Articular chondrocyte of knee joint (primary cell): ENCODE measurements at places on chromosomes 12 and 14. TPM values are rescaled to one million over a fixed set of nuclear protein-coding genes. Genes with fewer than 3 reads are reported as not detected.

FITM1 gene
- total RNA-seq, result 0.26 and 0.32 TPM in 2 replicates

TSHR gene
- under 0.01 and 0.13 TPM in 2 replicates for total RNA-seq

FAM186B gene
- total RNA-seq, result 0.39 and 0.54 TPM in 2 replicates

DPF3 gene
- total RNA-seq, result 0.22 and 1.6 TPM in 2 replicates

SLC48A1 gene
- 25.3 and 28.1 TPM in 2 replicates for total RNA-seq

IAPP gene
- not detected in 2 replicates for total RNA-seq

NCOR2 gene
- total RNA-seq, result 65.0 and 68.3 TPM in 2 replicates
